ENCODE measurements at places on chromosomes 12 and 14.

DNA sequence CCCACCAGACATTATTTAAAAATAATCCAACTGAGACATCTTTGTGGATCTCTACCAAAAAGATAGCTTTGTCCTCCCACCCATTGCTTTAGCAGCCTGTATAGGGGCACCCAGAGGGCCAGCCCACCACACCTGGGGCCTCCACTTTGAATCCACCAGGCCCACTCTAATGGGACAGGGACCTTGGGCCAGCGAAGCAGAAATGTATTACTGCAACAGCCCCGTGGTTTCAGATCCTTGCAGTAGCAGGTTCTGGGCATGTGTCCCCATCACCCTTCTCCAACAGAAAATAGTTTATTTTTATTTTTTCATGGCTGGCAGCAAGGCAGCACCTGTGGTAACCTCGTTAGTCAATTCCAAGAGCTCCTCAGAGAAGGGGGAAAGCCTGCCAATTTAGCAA lies 218.4 kb downstream of the ZFP36L1 start:
- no peak for DNase-seq

DNA sequence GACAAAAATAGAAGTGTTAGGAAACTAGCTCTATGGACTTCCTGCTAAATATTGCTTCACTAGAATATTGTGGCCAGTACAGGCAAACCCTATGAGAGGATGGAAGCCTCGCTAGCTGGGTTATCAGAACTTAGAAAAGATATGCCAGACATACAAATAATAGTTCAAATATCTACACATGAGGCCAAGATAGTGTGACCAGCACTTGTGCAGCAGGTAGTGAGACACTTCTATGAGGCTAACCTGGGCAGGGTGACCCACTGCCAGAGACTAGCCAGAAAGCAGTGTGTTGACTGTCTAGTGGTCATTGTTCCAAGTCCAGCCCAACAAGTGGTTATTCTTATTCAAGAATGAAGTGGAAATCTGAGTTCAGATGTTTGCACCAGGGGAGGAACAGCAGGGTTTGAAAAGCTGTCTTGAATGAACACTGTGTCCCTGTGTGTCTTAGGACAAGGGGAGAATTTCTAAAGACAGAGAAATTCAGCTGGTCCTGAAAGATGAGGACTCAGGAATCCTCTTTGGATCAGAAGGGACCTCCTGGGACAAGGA lies 16.3 kb downstream of the TSPAN8 start:
- DNase-seq = no peak

- no peak for DNase-seq
These were observed 12.9 kb downstream of the VASH1 start for GRCh38 chr14:76773956-76774820.

GRCh38 chr12:9367201-9367600 lies 159.0 kb upstream of the PZP start:
- DNase-seq = no peak

DNA sequence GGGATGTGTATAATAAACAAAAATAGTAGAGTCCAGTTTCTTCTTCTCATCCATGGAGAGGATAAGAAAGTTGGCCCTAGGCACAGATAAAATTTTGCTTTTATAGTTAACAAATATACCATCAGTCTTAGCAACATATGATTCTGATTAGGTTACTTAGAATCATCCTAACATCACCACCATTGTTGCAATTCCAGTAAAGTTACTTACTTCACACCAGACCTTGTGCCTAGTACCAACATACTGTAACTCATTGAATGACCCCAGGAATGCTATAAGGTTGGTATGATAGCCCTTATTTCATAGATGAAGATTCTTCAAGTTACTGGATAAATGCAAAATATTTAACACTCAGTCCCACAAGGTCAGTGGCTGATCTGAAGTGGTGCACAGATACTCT lies 183.8 kb upstream of the ATP2B1 start:
- DNase-seq = no peak

Data from NCI-H2029 (cell line).